BE2C (cell line): ENCODE measurements at places on chromosomes 13 and 19.

GRCh38 chr13:30567072-30567471 is 50.6 kb upstream of the USPL1 start:
- no peak for DNase-seq

GRCh38 chr13:23087880-23088279 is 92.9 kb upstream of the SGCG start:
- peak; percentile 42 for DNase-seq

- DNase-seq: no peak
These were observed 13.2 kb downstream of the CLASRP start for GRCh38 chr19:45051929-45052579.

DNA sequence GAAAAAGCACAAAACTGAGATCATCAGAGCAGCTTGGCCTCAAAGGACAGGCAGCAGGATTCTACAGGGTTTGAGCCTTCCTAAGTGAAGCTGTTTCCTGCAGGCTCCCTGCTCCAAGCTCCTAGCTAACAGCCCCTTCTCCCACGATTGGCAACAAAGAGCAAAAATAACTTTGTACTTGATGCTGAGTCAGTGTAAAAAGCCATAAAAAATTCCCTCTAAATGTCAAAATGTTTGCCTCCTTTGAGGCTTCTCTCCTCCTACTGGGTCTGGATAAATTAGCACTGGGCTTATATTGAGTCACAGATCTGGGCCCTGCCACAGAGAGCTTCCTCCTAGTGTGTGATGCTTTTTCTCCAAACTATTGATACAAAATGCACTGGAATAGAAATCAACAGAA is 153.3 kb downstream of the TNFRSF19 start:
- DNase-seq: no peak

DNA sequence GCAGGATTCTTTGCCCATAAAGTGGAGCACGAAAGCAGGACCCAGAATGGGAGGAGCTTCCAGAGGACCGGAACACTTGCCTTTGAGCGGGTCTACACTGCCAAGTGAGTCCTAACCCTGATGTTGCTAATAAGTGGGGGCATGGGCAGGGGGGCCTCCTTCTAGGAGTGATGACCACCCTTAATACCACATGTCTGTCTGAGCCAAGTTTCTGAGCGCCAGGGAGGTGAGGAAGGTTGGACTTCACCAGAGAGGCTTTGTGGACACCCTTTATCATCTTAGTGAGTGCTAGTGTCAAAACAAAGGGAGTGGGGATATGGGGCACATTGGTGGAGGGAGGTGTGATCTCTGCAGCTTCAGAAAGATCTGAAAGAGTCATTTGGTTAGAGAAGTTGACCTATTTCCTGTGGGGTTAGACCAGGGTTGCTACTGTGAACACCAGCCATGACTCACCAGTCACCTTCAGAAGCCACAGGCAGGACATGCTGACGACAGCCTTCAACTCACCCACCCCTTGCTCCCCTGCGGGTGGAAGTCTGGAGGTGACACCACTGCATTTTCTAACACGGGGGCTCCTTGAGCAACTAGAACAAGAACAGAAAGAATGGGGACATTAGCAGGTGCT is 8.8 kb downstream of the ALOX5AP start:
- no peak for DNase-seq

DNA sequence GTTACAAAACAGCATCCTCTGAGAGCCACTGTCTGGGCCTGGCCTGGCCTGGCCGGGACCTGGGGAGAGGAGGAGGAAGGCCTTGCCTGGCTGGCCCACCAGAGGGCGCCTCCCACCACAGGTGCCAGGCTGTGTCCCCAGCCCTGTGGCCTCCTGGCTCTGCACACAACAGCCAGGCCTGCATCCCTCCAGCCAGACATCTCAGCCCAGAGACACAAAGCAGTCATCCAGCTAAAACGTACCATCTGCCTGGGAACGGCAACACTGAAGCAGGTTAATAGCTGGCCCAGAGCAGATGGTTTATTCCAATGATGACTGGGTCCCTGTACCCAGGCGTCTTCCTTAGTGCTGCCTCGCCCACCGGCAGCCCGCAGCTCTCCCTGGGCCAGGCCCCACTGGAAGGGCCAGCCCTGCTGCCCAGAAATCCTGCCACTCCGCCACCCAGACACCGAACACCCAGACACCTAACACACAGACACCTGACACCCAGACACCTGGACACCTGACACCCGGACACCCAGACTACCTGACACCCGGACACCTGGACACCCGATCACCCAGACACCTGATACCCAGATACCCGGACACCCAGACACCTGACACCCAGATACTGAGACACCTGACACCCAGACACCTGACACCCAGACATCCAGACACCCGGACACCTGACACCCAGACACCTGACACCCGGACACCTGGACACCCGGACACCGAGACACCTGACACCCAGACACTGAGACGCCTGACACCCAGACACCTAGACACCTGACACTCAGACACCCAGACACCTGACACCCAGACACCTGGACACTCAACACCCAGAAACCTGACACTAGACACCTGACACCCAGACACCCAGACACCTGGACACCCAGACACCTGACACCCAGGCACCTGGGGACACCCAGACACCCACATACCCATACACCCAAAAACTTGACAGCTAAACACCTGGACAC is 20.1 kb downstream of the C19orf12 start:
- peak; percentile 89 for DNase-seq

DNA sequence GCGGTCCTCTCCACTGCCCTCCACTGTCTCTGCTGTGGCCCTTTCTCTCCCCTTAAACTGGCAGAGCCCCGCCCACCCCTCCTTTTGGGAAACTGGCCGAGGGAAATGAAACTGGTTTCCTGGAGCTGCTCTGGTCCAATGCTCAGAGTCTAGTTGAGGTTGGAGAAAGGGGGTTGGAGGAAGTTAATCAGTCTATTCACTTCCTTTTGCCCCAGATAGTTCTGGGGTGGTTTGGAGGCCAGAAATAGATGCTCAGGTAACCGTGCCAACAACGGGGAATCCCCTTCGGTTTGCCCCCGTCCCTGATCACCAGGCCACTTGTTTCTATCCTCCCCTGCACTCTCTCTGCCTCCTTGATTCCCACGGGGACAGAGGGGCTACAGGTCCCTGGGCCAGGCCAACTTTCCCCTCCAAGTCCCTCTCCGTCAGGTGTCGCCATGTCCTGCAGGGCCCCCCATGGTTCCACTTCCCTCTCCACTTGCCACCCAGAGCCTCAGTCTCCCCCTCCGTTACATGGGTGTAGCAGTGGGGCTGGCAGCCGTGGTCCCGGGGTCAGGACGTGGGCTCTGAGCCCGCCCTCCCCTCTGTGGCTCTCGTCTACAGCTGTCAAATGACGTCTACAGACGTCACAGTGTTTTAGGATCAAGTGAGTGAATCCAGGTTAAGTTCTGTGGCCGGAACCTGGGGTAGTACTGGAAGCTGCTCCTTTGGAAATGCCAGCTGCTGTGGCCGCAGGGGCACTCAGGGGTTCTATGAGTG is at the start of gene IL4I1:
IL4I1 (minus strand) TSS at position 25 of the 759 bp plus-strand sequence. CDS start 727 bp downstream, outside the sequence.
- no peak for DNase-seq

GRCh38 chr13:23995283-23996073 is 98.2 kb upstream of the C1QTNF9B start:
- DNase-seq: no peak

- DNase-seq: no peak
These were observed 469.5 kb upstream of the TSHZ3 start for GRCh38 chr19:31818798-31819105.
